LNCaP clone FGC (cell line): ENCODE measurements at places on chromosomes 4 and X.

GRCh38 chr4:156223985-156224384 lies 270.3 kb upstream of the CTSO start:
- no peak for DNase-seq

DNA sequence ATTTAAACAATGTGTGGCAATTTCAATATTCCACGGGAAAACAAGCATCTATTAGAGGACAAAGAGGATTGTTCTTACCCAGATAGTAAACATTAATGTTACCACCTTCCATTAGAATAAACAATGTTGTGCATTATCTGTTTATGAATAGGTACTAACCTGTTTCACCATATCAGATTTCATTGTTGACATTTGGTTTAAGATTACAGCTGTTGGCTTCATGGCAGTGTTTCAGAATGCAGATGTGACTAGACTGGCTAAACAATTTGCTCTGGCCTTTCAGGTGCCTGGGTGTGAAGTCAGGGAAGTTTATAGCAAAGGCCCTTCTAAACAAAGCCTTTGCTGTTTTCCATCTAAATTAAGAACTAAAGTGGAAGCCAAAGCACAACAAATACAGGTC lies 464.7 kb upstream of the FAM47C start:
- peak; percentile 79 for DNase-seq

- no peak for DNase-seq
These were observed 366.2 kb upstream of the CLNK start for GRCh38 chr4:11050766-11051165.

DNA sequence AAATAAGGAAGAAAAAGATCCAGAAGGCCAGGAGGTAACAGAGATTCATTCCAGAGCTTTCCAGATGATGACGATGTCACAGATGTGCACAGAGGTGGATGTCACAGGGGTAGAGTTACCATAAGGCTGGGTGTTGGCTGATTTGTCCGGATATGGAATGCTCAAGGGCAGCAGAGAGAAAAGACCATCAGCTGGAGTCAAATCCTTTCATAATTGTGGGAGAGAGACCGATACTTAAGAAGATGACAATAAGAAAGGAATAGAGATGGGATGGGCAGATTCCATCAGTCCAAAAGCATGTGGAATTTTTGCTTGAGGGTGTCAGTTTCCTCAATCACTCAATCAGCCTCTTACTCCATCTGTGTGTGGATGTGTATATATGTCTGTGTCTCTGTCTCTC lies 150.4 kb downstream of the CENPC start:
- DNase-seq = no peak

GRCh38 chrX:30665471-30665870 lies 12.2 kb downstream of the GK start:
- no peak for DNase-seq

- no peak for DNase-seq
These were observed 107.9 kb upstream of the FAT1 start for GRCh38 chr4:186831574-186831973.

DNA sequence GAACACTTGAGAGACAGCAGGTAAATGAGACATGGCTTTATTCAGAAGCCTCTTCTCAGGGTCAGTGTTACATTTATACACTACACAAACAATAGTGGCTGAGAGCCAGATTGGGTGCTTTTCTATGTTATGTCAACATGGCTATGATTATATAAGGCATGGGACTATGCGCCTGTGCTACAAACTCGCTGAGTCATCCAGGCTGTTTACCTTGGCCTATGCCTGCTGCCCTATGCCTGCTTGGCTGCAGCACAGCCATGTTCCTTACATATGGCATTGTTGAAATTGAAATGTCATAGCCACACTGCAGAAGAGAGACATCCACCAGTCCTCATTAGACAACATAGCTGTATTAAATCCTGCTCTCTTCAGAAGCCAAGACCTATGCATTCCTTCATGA lies 236.3 kb upstream of the NWD2 start:
- peak; percentile 95 for DNase-seq

GRCh38 chr4:124803641-124804040 lies 91.1 kb upstream of the ANKRD50 start:
- no peak for DNase-seq

DNA sequence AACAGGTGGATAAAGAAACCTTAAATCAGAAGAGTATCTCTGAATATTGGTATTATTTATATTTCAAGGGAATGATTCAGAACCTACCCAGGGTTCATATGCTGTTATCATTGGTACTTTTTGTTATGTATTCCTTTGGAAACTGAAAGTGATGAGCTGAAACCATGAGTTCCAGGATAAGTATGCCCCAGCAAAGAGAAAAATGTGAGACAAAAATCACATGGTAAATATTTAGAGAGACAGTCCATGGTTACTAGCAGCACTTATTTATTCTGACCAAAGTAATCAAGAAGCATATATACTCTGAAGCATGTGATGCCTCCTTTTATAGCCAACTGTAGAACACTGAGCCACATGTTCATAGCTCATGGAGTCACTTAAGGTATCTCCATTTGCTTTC lies 277.7 kb downstream of the ARAP2 start:
- no peak for DNase-seq

DNA sequence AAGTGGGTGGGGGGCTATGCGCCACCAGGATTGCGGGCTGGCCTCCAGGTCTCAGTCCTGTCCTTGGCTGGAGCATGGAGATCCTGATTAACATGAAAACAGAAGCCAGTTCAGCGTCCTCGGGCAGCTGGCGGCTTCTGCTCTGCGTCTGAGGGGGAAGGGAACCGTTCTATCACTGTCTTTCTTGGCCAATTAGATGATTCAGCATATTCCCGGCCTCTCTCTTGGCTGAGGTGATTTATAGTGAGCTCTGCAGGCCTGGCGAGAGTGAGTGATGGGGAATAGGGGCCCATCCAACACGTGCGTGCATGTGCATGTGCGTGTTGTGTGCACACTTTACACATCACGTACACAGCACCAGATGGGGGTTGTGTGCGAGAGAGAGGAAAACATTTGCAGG lies 145.8 kb upstream of the ATP6AP2 start:
- DNase-seq = no peak

DNA sequence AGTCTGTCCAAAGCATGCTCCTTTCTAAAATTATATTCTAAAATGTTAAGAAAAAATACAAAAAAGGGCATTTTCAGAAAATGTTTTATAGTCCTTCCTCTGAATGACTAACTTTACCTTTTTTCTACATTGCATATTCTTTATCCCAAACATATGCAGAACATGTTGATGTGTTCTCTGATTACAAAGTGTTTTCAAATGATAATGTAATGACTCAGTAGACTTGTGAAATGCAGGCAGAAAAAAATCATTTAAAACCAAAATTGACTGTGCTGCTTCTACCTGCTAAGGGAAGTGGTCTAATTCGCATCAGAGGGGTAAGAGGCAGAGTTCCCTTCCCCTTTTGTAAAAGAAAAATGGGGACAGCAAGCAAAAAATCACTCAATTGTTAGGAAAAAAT lies 22.7 kb upstream of the YTHDC1 start:
- DNase-seq = no peak

DNA sequence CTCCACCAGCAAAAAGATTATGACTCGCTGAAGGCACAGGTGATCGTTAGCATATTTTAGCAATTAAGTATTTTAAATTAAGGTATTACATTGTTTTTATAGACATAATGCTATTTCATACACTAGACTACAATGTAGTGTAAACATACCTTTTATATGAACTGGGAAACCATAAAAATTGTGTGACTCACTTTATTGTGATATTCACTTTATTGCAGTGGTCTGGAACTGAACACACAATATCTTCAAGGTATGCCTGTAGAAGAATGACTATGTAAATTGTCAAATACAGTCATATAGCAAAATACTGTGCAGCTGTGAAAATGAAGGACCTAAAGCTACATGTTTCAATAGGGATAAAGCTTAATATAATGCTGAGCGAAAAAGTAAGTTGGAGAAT lies 26.6 kb upstream of the MAML3 start:
- no peak for DNase-seq

DNA sequence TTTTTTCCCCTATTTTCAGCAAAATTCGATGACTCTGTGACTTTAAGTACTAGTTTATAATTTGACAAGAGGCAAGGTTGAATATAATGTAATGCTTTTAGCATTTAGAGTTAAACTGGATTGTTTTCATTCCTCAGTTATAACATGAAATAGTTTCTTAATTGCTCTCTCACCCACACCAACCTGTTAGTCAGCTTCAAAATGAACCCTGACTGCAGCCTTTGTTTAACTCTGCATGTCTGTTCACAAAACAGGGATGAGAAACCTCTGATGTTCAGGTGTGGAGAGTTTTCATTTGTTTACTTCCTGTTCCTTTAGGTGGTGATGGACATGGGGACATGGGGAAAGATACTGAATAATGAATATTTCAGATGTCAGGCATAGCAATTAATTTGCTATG lies 49.9 kb upstream of the MND1 start:
- DNase-seq = no peak

- no peak for DNase-seq
These were observed 9.8 kb downstream of the GUCY1A1 start for GRCh38 chr4:155676430-155676825.

GRCh38 chrX:119734897-119735339 lies 23.5 kb upstream of the SOWAHD start:
- DNase-seq = no peak

DNA sequence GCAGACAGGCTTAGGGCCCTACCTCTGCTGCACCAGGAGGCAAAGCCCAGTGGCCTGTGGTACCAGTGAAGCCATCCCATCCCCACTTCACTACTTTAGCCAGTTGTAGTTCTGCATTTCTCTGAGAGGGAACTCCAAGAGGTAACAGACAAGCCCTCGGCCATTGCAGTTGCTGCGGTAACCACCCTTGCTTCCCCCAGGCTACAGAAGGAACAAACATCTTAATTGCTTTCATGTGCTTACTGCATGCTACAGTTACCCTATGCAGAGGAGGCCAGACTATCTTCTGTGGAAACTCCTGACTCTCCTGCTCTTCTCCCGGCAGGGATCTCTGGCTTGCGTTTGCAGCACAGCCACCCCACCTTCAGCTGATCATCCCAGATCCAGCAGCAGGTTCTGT lies 67.8 kb downstream of the SPIN4 start:
- DNase-seq = no peak

GRCh38 chr4:91598696-91599095 lies 705.1 kb upstream of the GRID2 start:
- no peak for DNase-seq

GRCh38 chr4:40844261-40844660 lies 94.5 kb downstream of the NSUN7 start:
- no peak for DNase-seq
